Fibroblast of skin of scalp (primary cell): ENCODE measurements at places on chromosomes 12 and 14.

- DNase-seq, result no peak
These were observed 173.7 kb downstream of the FOXN3 start for GRCh38 chr14:89243286-89243685.

- no peak for DNase-seq
These were observed 74.9 kb downstream of the PAWR start for GRCh38 chr12:79615596-79616560.

DNA sequence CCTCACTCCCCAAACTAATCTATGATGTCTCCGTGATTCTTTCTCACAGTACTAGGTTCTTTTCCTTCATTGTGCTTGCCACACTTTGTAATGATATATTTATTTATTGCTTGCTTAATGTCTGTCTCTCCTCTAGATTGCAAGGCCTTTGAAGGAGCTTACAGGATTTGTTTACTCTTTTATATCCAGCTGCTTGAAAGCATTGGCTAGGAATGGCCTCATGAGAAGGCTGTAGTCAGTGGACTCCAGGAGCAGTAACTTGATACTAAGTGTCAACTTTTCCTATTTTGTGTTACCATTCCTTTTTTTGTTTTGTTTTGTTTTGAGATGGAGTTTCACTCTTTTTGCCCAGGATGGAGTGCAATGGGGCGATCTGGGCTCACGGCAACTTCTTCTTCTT, 7.3 kb upstream of the FAM234B start:
- DNase-seq, result no peak

GRCh38 chr14:103606963-103607668, 21.9 kb upstream of the KLC1 start:
- DNase-seq, result peak; percentile 94

DNA sequence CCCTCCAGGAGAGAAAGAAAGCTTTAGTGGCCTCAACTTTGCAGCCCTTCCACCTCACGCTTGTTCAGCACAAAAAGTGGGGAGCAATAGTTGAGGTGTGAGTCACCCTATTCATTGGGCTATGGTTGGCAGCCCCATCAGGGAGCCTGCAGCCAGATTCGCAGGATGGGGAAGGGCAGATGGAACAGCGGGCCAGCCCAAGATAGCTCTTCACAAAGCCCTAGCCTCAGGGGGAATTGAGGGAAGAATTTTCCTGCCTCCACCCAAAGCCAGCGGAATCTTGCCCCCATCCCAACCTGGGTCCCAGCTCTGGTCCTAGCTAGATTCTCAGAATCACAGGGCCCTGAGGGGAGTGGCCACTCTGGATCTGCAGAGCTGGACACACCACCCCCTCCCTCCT, 3.6 kb upstream of the KRT5 start:
- DNase-seq, result no peak

DNA sequence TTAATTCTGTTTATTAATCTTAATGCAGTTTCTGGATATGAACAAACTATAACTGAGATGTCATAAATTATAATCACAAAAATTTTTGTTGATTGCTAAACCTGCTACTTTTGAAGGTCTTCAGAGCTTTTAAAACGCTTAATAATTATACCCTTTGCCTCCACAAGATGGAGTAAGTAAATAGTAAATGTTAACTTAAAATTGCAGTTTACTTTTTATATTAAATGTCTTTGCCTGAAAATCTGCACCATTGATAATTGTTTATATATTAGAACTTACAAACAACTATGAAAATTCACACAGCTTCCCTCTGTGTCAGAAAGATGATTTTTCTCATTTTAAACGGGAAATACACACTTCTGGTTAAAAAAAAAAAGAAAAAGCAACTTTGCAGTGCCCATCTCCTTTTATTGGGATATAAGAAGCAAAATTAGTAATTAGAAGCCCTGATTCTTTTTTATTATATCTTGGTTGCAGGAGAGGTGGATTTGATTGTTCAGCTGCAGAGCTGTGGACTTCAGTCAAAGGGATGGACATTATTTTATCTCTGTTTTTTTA, 35.6 kb downstream of the SCFD1 start:
- DNase-seq, result peak; percentile 2

- DNase-seq, result peak; percentile 43
These were observed 9.3 kb upstream of the PTHLH start for GRCh38 chr12:27981874-27982273.

- peak; percentile 96 for DNase-seq
These were observed 39.8 kb downstream of the SAMD4A start for GRCh38 chr14:54606631-54607133.

DNA sequence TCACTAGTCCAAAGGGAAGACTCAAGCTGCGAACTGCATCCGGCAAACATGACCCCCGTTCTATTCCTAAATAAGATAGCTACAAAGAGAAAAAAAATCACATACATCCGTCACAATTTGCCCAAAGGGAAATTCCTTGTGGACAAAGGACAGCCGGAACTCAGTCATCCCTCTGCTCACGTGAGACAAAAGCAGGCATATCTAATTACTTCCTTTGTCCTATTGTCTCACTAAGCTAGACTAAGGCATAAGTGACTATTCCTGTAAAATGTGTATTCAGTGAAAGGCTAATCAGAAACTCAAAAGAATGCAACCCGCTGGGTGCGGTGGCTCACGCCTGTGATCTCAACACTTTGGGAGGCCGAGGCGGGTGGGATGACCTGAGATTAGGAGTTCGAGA, 27.2 kb upstream of the NINJ2 start:
- no peak for DNase-seq

DNA sequence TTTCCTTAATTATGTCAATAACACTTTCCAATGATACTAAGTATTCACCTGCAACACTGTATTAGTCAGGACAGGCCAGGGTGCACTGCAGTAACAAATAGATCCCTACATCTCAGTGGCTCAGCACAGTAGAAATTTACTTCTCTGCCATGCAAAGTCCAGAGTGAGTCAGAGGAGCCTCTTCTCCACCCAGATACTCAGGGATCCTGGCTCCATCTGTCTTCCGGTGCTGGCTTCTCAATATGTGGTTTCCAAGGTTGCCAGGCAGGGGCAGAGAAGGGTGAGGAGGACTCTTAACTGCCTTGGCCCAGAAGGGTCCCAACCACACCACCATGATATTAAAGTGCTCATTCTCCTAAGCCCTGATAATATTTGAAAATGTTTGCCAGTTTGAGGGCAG, 47.8 kb downstream of the ADGRD1 start:
- DNase-seq, result no peak

- DNase-seq, result no peak
These were observed 3.6 kb upstream of the TTC7B start for GRCh38 chr14:90819734-90820393.

- DNase-seq, result no peak
These were observed 81.3 kb upstream of the RESF1 start for GRCh38 chr12:31877884-31878283.

DNA sequence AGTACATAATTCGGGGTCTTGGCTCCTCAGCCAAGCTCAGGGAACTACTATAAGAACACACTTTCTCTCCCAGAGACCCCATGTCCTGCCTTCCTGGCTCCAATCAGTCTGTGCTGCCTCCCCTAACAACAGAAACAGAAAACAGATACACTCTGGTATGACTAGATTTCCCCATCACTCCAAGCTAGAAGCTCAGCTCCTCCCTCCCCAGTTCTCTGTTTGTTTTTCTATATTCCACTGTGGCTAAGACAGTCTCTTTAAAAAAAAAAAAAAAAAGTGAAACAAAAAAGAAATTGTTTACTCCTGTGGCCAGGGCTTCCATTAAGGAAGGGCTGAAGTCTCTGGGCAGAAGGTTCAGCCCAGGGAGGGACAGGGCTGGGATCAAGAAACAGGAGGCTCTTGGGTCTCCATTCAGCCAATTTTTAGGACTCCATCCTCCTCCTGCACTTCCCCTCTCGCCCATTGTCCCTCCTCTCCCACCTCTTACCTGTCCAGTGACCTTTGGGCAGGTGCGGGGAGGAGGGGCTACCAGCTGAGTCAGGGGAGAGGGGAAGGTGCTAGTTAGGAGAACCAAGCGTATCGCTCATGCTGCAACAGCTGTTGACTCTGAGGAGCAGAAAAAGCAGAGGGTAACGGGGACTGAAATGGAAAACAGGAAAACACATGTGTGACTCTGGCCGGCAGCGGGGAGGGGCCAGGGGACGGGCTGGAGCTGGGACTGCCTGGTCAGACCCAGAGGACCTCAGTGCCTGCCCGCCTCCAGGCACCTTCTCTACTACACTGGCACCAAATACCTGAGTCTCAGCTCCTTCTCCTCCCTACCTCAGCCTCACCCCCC, 4.1 kb upstream of the SLC7A7 start:
- DNase-seq, result peak; percentile 55

GRCh38 chr12:12519354-12519998, 43.2 kb downstream of the DUSP16 start:
- no peak for DNase-seq

DNA sequence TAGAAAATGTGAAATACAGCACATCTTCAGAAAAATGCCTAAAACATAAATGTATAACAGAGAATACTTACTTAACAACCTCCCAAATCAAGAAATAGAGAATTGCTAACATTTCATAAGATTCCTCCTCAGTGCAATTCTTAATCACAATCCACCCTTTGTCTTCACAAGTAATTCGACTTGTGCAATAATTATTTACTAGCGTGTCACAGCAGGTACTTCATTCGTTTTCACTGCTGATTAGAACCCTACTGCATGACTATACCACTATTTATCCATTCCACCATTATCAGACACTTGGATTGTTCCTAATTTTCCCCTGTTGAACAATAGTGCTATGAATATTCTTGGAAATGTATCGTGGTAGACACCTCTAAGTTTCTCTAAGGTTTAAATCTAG, 64.9 kb upstream of the BBS10 start:
- no peak for DNase-seq

DNA sequence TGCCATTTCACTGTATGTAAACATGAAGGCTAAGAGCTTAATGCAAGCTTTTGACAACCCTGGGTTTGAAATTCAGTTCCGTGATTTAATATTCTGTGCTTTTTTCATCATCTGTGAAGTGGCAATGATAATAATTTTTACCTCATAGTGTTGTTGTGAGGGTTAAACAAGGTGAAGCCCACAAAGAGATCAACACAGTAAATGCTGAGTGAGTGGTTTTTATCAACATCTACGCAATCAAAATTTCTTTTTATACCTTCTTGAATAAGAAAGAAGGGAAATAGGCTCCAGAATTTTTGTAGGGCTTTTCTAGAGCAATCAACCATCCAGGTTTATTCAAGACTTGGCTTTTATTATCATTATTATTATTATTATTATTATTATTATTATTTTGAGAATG, 490.8 kb downstream of the SOX5 start:
- no peak for DNase-seq

DNA sequence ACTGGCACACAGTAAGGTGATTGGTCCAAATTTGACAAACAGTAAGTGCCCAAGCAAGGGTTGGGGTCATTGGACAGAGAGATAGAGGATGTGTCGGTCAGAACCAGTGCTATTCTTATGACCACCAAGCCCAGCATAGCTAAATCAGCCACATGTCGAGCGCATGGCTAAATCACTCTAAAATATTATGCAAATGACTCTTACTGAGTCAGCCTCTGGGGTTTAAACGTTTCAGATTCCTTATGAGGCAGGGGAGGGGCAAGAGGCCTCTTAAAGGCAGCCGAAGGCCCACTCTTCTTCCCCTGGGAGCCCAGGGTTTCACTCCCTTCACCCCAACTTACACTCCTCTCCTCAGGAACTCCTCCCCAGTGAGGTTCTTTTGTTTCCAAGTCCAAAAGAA, 603 bp upstream of the ENDOU start:
- peak; percentile 88 for DNase-seq

DNA sequence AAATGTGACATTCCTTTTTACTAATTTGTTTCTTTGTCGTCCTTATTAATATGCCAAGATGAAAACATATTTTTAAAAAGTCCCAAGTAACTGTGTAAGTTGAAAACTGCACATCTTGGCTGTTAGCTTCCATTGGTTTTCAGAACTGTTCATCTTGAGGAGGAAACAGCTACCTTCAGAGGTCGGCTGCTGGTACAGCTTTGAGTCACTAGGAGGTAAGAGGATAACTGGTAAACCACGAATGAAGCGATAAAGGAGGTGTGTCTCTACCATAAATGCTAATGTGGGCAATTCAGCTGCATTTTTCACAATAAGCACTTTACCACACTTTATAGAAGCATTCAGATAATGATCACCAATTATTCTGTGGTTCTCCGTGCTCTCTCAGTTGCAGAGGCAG, 137.5 kb upstream of the KRAS start:
- no peak for DNase-seq

DNA sequence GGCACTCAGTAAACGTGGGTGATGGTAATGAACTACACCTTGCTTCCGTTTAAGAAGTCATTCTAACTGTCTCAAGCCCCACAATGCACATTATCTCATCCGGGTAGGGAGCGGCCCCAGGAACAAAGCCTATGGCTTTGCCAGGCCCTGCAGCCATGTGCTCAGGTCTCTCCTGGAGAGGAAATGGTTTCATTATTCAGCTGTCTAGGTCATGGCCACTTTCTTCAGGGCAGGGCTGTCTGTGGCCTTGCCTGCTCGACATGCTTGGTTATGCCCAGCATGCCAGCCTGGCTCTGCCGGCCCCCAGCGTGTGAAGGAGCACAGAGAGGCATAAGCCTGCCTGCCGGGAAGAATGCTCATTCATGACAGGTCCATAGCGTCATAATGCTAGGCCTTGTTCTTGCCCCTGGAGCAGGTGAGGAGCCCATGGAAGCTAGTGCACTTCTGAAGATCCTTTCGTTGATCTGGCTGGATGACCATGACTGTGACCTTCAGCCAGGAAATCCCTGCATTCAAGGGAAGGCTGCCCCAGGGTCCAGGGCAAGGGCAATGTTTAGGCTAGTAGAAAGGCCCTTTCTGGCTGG, 26.3 kb upstream of the FOS start:
- no peak for DNase-seq

GRCh38 chr12:101594700-101595099, at the start of gene MYBPC1:
Gene MYBPC1, plus strand, starts transcription at chr12:101594971. Its CDS starts 100 bp downstream, at chr12:101595071.
- DNase-seq, result no peak

- DNase-seq, result no peak
These were observed 7.3 kb downstream of the CIPC start for GRCh38 chr14:77105145-77105939.

DNA sequence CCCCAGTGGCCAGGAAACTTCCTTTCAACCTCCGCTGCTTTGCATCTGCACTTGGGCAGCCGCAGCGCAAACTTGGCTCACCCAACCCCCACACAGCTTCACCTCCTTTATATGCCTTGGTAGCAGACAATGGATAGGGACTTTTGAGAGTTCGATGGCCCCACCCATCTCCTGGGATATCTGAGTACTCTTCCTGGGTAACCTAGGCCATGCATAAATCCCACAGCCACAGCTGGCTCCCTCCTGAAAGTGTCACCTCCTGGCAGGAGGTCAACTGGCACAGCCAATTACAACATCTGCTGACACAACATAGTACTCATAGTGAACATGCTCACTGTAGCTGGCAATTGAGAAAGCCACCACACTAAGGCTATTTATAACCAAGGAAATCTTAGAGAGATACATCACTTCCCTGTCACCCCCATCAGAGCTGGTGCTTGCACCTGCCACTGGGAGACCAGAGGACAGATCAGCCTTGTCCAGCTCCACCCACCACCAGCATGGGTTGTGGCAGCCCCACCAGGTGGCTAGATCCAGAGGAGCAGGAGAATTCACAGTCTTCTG, 410.0 kb downstream of the SYT1 start:
- no peak for DNase-seq
